ENCODE measurements at places on chromosomes 5 and 9.

DNA sequence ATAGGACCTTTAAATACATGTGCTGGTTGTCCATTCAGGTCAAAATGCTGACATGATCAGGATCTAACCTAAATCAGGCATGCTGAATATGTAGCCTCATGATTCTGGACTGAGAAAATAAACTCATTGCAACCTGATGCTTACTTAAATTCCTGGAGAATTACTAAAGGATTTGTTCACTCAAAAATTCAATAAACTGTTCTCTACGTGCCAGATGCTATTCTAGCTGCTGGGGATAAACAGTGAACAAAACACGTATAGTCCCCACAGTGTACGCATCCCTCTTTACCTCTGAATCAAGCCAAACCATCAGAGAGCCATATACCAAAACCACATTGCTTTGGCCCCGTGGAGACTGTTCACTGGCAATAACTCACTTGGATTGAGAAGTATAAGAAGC is 6.1 kb downstream of the SCAI start:
- no peak for DNase-seq

DNA sequence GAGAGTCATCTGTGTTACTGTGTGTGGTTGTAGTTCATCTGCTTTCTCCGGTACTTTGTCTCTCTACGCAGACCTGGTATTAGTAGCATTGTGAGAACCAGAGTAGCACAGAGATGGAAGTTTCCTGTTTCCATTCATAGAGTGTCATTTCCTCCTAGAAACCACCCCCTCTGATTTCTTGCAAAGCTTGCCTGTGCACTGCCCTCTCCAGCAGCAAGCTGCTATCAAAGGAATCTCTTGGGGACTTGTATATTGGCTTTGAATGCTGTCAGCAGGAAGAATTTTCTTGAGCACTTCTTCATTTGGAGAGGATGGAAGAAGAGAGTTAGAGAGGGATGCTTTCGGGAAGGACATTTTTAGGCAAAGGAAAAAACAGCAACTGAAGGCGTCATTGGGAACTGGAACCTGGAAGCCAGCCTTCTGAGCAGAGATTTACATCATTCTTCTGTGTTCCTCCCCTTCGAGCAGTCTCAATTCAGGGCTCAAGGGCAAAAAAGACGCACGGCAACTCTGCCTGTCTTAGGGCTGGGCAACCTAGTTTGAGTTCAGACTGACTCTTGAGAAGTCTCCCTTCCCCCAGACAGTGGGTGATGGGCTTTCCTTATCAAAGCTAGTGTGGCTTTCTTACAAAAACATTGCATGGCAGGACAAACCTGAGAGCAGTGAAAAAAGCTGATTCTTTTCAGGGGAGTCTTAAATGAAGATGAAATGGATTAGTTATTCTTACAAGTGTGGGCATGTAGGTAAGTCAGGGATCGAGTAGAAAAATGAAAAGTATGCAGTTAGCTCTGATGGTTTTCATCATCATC is 226.3 kb downstream of the AOPEP start:
- no peak for DNase-seq

DNA sequence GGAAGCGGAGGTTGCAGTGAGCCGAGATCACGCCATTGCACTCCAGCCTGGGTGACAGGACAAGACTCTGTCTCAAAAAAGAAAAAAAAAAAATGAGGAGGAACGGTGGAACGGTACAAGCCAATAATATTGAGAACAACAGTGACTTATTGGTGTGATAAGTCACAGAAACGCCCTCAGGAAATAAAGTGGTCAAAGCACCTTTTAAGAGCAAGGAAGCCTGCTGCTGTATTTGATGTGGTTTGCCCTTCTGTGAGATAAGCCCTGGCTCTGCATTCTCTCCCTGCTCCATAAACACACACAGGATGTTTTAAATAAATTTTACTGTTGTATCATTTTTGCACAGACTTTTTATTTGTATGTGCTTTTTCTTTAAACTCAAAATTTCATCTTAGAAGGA is 269.9 kb upstream of the MSX2 start:
- no peak for DNase-seq

DNA sequence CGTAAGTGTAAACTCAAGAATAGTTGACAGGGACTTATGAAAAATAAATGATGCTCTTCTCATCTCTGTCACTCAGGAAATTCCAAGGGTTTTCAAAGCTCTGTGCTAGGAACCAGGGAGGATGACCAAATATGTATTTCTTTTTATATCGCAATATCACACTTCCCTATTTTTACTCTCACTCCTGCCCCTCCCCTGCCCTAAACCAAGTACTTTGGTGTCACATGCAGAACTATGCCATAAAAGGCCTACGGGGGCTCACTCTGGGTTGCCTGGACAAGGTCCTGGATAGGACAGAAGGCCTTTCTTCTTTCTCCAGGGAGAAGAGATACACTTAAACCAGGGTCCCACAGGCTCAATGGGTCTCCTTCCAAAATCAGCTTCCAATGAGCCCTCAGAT is 8.3 kb upstream of the RETREG1 start:
- DNase-seq, result no peak

GRCh38 chr5:12119657-12120056 is 215.4 kb upstream of the CTNND2 start:
- no peak for DNase-seq

DNA sequence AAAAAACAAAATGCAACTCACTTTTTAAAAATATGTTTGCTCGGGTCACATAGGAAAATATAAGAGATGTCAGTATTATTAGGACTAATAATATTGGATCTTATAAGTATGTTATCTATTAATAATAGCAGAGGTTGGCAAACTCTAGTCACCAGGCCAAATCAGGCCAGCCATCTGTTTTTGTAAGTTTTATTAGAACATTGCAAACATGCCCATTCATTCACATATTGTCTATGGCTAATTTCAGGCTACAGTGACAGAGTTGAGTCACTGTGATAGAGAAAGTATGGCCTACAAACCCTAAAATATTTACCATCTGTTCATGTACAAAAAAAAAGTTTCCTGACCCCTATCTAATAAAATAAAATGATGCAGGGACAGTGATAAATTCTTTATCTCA is 97.7 kb upstream of the CDH6 start:
- DNase-seq, result no peak

DNA sequence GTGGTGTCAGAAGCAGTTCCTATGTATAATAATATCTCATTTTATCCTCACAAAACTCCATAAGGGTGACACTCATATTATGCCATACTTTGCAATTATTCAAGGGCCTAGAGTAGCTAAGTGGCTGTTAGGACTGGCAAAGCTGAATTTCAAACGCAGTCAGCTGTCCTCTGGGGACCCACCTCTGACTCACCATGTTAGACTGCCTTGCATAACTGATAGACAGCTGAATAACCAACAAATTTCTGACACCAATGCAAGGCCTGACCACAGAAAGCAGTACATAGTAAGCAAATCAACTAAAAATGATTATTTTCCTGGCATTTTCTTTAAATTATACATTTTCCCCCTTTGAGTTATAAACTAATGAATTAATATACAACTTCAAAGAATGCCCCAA is 251.6 kb upstream of the PTGER4 start:
- peak; percentile 54 for DNase-seq

GRCh38 chr5:44605926-44606325 is 202.8 kb upstream of the MRPS30 start:
- DNase-seq, result no peak

GRCh38 chr9:83537331-83538171 is 650 bp downstream of the FRMD3 start:
- no peak for DNase-seq

DNA sequence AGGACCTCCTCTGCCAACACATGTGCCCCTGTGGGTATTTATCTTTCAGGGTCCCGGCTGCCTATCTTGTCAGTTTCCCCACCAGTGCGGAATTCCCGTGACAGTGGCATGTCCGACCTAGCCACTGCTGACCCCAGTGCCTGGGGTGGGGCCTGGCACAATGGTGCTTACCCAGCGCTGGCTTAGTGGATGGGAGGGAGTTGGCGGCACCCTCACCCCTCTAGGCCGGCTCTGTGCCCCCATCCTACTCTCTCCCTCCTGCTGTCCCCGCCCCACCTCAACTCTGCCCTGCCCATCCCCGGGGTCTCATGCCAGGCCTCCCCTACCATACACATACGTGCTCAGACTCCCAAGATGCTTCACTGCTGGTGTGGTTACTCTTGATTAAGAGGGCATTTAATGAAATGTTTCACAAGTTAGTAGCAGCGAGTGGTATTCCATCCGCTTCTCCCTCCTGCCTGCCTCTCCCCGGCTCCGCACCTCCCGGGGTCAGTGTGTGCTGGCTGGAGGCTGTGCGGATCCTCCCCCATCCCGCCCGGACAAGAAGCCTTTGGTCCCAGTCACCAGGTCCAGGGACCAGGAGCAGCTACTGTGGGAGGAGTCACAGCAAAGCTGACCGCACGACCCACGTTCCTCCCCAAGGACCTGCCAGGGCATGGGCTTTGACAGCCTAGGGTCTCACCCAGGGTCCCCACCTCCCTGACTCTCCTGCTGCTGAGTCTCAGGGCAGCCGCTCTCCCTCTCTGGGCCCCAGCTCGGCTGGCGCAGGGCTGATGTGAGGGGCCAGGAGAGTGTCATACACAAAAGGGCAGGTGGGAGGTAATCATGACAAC is 9.5 kb upstream of the QRFP start:
- no peak for DNase-seq

DNA sequence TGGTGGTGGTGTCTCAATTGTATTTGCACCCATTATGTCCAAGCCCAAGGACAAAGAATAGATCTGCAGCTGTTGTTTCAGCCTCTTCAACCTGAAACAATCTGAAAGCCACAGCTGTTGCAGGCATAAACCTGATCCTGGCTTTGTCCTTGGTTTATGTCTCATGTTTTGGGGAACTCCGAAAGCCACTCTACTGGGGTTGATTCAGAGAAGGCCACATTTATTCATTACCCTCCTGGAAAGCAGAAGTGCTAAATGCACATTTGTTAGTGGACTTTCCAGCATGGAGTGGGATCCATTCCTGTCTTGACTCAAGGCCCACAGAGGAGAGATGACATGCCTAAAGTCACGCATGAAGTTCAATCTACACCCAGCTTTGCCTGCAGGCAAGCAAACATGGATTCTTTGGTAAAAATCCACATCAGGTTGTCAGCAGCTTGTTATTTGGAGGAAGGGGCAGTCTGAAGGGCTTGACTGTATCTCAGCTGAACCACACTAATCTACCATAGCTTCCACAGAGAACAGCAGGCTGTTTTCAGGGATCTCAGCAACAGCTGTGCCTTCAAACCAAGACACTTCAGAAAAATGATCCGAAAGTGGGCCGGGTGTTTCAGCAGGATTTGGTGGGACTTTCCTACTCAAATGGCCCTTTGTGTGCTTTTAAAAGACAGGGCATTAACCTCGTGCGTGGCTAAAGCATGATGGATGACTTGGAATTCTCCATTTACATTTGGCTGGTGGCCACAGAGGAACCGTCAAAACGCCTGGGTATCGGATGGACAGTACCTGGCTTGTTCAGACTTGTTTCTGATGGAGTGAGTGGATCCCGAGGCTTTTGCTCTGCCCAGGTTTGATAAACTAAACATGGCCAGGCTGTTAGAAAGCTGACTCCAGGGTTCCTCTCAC is 36.2 kb upstream of the ADAM19 start:
- DNase-seq, result peak; percentile 24

DNA sequence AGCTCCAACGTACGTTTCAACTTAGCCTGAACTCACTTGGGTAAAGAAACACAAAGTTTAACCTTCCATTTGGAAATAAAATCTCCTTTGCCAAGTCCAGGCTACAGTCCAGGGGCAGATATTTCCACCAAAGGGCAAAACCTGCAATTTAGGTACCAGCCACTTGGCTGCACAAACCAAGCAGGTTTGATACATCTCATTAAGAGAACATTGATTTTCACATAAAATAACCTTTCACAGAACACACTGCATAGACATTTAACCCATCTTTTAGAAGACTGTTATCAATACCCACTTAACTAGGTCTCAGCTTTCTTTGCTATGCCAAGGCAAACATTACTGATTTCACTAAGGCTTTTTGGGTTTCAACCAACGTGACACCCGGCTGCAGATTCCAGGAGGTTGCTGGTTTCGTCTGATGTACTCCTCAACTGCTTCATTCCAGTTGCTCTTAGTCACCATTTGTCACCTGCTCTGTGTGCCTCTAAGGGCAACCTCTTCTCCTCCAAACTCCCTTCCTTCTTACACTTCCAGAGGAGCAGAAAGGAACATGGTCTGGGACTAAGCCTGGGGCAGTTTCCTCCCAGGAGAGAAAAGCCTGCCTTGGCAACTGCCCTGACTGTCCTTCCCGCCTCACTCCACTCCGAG is 67.1 kb downstream of the EPB41L4B start:
- DNase-seq, result no peak

DNA sequence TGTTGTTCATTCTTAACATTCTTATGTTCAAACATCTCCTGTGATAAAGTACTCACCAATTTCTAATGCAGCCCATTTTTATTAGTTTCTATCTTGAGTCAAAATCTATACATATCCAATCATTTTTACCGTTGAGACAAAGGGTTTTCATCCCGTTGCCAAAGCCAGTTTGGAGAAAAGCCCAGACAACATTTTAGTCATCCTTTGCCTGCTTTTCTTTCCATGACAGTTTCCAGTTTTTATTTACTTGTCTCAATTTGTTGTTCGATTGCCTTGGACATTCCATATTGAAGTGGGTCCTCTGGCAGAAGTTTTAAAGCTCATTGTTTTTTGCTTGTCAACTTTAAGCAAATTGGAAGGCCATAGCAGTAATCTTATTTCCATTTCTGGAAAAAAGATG is 123.9 kb downstream of the RAB3C start:
- no peak for DNase-seq

GRCh38 chr5:69451941-69452647 is 37.2 kb downstream of the MARVELD2 start:
- no peak for DNase-seq

GRCh38 chr5:79237740-79238560 is 2.0 kb downstream of the JMY start:
- DNase-seq, result no peak
